ENCODE measurements at places on chromosomes 16 and 17.

DNA sequence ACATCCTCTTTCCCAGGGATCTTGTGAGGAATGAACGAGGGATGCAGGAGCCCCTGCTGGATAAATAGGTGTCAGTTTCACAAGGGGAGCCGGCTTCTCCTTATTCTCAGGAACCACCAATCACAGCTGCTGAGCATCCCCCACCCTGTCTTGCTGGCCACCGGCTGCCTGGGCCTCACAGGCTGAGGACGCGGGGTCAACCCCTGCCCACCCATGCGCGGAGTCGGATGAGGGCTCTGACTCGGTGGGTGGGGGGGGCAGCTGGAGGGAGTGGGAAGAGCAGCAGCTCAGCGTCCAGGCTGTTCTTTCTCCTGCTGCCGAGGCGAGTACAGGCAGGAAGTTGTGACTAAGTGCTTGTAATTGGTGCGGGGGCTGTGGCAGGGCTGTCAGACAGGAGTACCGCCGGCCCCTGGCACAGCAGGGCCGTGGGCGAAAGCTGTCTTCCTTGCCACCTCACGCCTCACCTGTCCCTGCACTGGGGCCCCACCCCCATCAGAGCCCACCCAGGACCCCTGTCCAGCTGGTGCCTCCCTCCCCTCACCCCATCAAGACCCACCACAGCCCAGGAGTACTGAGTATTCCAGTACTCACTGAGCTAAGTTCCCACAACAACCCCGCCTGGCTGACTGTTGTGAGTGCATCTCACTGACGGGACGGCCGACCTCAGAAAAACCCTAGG, 11.0 kb upstream of the DPEP1 start:
- DNase-seq: no peak

DNA sequence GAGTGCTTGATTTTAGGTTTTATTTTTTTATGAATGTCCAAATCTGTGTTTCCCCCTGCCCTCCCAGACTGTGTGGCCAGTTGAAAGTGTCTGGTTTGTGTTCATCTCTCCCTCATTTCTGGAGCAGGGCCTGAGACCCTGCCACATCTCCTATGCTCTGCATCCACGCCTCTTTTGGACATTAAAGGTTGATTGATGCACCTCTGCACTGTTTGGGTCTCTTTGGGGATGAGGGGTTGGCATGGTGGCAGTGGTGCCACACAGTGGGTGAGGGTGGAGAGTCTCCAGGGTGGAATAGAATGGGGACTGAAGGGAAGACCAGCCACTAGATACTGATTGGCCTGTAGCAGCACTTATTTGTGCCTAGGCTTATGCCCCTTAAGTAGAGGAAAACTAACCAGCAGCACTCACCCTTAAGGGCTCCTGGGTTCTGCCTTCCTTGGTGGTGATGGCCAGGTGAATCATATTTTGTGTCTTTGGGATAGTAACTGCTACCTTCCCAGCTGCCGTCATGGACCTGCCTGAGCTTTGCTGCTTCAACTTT, 7.9 kb downstream of the DYNLL2 start:
- DNase-seq: no peak

DNA sequence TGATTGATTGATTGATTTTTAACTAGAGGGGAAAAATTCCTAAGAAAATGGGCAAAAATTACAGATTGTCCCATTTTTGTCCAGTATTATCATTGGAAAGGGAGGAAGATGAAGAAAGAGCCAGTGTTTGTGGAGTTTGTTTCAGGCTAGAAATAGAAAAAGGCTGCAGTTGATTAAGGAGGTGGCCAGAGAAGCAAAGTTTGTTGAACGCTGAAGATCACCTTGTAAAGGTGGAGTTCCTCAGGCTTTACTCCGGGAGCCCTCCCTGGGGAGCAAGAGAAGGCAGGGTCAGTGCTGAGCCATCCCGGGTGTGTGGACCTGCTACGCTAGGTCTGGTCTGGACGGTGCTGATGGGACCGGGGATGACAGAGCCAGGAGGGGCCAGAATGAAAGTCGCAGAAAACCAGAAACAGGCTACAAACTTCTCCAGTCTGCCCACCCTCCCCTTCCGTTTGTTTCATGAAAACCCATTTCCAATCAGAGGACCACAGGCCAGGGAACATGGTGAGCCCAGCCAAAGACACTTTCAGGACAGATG, 222.6 kb upstream of the FOXF1 start:
- no peak for DNase-seq

- no peak for DNase-seq
Measured at GRCh38 chr17:2957631-2958286, 105.6 kb downstream of the OR1D5 start.

DNA sequence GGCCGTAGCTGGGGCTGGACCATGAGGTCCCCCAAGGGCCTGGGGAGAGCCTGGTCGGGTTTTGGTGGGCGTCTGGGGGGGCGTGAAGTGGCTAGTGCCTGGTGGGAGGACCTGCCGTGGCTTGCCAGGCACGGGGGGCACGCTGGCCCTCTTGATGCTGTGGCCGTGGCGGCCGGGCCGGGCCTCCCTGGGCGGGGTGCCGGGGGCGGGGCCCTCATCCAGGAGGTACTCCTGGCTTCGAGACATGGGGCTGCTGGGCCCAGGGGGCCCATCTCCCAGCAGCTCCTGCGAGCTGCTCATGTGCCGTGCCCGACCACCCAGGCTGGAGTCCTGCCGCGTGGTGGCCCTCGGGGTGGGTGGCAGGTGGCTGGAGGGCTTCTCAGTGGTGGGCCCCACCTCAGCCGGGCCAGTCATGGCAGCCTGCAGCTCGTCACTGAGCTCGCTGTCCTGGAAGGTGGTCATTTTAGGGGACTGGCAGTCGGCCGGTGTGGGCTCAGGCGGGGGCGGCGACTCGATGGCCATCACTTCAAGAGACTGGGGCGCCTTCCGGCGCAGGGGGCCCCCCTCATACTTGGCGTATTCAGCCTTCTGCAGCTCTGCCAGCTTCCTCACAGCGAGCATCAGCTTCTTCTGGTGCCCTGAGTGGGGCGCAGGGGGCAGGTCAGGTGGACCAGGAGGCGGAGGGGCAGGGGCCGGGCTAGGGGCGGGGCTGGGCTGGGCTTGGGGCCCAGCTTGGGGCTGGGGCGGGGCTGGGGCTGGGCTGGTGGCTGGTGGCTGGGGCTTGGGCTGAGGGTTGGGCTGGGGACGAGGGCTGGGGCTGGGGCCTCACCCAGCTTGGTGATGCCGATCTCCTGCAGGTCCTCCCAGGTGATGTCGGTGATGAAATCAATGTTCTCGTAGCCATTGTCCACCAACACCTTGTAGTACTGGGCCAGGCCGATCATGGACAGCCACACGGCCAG, 15.2 kb downstream of the CASKIN1 start:
- DNase-seq: no peak

- peak; percentile 76 for DNase-seq
Measured at GRCh38 chr17:58337600-58338453, 9.2 kb upstream of the TSPOAP1 start.

GRCh38 chr17:18932360-18933055, 19.5 kb upstream of the SLC5A10 start:
- no peak for DNase-seq

DNA sequence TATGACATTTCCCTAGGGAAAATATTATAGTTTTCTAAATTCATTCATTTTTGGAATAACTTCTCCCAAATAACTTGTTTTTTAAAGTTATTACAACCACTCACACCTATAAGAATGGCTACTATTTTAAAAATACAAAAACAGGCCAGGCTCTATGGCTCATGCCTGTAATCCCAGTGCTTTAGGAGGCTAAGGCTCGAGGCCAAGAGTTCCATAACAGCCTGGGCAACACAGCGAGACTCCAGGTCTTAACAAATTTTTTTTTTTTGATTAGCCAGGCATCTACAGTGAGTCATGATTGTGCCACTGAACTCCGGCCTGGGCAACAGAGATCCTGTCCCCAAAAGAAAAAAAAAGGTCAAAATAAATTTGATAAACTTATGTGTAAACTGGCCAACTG, 43.6 kb upstream of the YPEL2 start:
- no peak for DNase-seq

DNA sequence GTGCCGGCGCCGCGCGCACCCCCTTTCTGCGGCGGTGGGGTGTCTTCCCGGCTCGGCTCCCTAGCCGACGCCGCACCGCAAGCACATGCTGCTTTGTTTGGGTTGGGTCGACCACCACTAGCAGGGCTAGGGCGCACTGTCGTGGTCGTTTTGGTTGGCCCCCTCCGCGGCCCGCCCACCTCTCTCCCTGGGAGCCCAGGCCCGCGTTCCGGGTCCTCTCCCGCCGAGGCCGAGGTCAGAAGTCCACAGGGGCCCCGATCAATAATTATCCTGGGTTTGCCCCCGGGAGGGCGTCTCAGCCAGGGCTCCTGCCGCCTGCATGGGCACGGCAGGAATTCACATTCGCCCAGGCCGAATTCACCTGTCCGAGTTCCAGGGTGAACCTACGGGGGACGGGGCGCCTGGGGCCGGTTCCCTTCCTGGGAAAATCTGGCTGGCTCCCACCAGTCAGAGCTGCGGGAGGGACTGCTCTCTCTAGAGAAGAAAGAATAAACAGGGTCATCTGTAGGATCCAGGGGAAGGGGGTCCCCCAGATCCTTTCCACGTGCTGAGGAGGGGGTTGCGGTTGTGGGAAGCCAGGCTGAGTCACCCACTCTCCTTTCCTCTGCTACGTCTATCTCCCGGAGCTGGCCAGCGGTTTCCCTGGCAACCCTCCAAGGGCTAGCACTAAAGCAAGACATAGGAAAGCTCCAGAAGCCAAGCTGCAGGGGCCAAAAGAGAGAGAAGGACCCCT, 584 bp upstream of the STAT5B start:
- no peak for DNase-seq

DNA sequence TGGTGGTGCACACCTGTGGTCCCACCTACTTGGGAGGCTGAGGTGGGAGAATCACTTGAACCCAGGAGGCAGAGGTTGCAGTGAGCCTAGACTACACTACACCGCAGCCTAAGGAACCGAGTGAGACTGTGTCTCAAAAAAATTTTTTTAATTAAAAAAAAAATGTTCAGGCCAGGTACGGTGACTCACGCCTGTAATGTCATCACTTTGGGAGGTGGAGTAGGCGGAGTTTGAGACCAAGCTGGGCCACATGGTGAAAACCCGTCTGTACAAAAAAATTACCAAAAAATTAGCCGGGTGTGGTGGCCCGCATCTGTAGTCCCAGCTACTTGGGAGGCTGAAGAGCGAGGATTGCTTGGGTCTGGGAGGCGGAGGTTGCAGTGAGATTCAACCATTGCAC, 3.6 kb upstream of the FAM222B start:
- no peak for DNase-seq

DNA sequence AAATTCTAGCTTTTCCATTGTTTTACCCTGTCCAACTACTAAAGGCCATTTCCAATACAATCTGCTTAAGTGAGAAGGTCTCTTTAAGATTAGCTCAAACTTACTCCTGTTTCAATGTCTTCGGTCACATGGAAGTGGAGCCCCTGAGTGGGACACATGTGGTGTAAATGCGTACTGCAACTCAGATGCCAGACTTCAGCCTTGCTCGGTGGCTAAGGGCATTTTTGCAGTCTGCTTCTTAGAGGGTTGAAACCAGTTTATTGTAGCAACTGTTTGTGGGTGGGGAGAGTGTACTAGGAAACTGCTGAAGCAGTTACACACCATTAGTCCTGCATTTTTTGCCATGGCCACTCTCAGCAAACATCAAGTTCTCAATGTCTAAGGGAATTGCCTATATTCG, 140.6 kb downstream of the PARN start:
- no peak for DNase-seq

DNA sequence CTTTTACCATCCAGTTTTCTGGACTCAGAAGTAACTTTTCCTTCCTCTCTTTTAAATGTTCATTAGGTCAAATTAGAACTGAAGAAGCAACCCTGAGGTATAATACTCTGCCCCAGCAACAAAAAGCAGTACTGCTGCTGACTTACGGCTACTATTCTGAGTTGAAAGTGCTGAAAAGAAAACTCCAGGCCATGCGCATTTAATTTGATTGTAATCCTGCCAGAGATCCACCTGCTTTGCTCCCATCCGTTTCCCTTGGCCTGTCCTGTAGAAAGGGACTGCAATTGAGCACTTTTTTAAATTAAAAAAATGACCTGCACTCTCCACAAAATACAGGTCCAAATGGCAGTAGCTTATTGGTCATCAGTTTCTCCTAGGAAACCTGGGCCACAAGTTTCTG, 61.6 kb downstream of the PITPNC1 start:
- no peak for DNase-seq

DNA sequence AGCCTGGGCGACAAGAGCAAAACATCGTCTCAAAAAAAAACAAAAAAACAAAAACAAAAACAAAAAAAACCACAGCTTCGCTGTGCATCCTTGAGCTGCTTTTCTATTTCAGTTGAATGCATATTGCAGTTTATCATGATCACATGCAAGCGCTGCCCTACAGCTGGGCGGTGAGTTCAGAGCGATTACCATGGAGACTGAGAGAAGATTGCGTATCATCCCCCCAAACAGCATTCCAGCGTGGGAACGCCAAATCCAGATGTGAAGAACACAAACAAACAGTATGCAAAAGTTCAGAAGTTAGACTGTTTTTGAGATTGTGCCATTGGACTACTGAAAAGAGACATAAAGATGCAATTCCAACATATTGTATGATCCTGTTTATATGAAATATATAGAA, 15.1 kb upstream of the SLC52A1 start:
- DNase-seq: no peak

- no peak for DNase-seq
Measured at GRCh38 chr16:12350945-12351344, 374.4 kb downstream of the SNX29 start.

GRCh38 chr17:68435876-68436842, 21.1 kb downstream of the WIPI1 start:
- peak; percentile 69 for DNase-seq

GRCh38 chr17:412211-413015, 59.8 kb upstream of the RPH3AL start:
- DNase-seq: no peak

DNA sequence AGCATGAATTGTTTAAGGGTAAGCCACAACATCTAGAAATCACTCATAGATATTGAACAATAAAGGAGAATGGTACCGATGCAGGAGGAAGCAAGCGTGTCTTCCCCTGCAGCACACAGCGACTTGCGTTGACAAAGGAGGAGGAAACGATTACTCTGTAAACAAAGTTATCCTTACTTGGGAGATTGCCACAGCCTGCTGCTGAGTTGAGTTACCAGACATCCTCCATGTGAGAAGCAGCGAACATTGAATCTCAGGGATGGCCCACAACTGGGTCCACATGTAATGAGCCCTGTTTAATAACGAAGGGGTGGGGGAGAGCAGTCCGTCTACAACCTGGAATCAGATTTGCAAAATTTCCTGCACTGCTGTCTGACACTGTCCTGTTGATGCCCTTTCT, 27.7 kb downstream of the CLUH start:
- no peak for DNase-seq

GRCh38 chr17:5581655-5582054, 2.7 kb downstream of the NLRP1 start:
- DNase-seq: no peak

All from stimulated activated CD8-positive, alpha-beta memory T cell treated with anti-CD3 and anti-CD28 coated beads, Interleukin-4, amount 100 ng/mL, for 1 hour (primary cell).